ENCODE measurements at places on chromosomes 2 and 18.

DNA sequence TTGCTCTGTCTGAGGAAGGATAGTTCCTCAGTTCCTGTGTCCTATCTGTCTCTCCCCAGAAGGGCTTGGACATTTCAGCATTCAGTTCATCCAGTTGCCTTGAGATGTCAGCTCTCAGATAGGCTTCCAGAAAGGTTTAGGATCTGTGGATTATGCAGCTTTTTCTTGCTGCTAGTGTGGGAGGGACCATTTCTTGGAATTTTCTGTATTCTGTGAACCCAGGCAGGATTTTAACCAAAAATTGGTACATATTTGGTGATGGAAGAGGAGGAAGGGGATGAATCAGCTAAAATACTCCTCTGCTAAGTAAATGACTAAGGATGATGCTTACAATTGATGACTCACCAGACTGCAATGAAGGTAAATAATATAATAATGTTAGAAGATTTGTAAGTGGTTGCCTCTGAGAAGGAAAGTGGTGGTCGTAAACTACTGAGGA is 58.6 kb upstream of the DOCK10 start:
- peak; percentile 92 for DNase-seq

- peak; percentile 20 for DNase-seq
Measured at GRCh38 chr2:154692927-154693326, 5.6 kb upstream of the KCNJ3 start.

DNA sequence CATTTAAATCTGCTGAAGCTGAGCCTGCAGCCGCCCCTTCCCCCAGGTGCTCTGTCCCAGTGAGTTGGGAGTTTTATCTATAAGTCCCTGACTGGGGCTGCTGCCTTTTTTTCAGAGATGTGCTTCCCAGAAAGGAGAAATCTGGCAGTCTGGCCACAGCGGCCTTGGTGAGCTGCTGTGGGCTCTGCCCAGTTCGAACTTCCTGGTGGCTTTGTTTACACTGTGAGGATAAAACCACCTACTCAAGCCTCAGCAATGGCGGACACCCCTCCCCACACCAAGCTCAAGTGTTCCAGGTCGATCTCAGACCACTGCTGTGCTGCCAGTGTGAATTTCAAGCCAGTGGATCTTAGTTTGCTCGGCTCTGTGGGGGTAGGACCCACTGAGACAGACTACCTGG is 97.3 kb downstream of the ACAA2 start:
- no peak for DNase-seq

GRCh38 chr2:60439219-60439974 is 114.1 kb downstream of the BCL11A start:
- DNase-seq, result peak; percentile 10

GRCh38 chr2:17036361-17036760 is 370.7 kb upstream of the CYRIA start:
- no peak for DNase-seq

GRCh38 chr2:26352892-26353291 is 6.3 kb upstream of the ADGRF3 start:
- DNase-seq, result no peak

DNA sequence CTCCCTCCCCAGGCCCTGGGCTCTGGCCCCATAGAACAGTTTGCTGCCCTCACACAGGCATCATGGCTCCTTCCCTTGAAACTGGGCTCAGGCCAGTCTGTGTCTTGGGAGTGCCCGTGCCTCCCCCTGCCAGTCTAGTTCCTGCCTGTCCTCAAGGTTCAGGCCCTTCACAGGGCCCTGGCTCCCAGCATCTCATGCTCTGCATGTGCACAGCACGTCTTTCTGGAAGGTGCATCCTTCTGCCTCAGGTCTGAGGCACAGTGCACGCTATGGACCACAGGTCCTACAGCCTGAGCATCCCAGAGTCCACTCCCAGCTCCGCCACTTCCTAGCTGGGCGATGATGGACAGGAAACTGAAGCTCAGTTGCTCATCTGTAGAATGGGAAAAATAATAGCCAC is 35.6 kb upstream of the FOSL2 start:
- DNase-seq, result no peak

DNA sequence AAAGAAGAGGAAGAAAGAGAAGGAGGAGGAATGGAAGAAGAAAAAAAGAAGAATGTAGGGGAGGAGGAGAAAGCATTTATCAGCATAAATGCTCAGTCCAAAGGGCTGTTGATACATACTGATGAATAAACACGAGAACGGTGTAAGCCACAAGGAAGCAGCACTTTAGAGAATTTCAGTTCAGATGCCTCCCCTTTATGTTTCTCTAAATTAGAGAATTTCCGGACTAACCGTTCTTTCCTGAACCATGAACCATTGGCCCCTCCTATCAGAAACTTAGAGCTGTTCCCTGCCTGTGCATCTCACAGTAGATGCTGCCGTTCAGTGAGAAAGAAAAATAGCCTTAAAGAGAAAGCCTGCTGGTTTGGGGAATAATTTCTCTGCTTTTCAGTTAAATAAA is 49.2 kb upstream of the TUBA3D start:
- DNase-seq, result no peak

- DNase-seq, result peak; percentile 81
Measured at GRCh38 chr2:42969231-42970150, 177.1 kb upstream of the HAAO start.

DNA sequence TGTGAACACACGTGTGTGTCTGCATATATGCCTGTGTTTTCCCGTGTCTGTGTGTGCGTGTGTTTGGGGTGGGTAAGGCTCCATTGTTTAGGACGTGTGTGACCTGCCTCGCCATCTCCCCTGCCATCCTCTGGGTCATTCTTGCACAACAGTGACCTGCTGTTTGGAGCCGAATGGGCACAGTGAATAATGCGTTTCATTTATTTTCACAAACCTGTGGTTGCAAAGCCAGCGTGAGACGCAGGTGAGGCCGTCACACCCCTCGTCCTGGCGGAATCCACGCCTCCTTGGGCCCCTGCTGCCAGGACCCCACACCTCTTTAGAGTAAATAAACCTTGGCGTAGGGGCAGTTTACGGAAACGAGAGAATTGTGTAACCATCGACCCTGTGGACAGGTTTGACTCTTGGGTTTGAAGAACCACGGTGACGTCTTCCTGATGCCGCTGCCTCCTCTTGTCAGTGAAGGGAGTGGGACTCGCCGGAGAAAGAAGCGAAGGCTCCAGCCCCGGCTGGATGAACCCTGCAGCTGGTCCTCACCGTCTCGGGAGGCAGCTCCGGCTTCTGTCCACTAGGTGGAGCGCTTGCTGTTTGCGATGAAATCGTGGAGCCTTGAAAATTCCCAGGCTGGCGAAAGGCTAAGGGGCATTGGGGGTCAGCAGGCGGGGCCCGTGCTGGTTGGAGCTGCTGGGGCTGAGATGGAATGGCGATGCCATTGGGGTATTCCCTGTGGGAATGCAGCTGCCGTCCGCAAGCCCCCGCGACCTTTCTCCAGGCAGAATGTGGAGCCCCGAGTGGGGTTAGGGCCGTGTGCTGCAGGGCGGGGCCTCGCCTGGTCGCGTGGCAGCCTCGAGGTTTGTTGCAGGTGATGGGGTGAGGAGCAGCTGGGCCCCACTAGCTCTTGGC is 81.1 kb downstream of the RTP5 start:
- DNase-seq, result peak; percentile 69

DNA sequence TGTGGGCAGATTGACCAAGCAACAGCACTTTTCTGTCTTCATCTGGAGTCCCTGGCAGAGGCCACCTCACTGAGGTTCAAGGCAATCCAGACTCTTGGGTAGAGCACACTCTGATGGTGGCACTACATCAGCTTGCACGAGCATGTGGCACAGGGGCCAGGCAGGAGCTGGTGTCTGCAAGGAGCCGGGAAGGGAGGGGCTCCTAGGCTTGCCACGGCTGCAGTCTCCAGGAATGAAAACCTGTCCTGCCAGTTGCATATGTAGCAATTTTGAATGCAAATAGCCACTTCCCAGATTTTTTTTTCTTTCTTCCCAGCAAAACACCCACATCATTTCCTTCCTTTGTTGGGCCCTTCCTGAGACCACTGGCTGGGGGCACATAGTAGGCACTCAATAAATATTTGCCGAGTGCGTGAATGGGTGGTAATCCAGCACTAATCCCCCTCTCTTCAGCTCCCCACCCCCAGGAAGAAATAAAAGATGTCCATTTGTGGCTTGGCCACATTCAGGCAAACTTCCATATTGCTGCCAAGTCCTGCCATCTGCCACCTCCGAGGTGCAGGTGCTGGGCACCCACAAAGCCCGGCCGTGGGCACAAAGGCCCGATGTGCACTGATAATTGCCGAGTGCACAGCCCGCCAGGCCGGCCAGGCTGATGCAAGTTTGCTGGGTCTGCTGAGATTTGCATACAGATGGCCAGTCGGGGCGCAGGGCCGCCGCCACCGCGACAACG is 72.4 kb downstream of the MYCN start:
- no peak for DNase-seq

DNA sequence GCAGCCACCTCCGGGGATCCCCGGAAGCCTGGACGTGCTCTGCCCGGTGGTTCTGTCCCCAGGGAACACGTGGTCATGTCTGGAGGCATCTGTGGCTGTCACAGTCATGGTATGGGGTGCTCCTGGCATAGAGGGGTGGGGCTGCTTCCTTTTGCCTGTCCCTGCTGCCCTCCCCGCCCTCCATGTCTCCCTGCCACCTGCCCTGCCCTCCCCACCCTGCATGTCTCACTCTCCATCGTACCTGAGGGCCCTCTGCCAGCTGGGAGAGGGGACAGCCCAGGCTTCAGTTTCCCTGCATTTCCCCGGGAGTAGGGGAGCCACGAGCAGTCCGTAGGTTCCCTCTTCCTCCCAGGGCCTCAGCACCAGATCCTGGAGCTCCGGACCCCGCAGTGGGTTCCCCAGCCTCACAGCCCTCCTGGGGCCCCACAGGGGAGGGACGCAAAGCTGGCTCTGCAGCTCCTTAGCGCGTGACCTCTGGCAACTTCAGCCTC is 90.0 kb upstream of the CTDP1 start:
- DNase-seq, result no peak

- DNase-seq, result no peak
Measured at GRCh38 chr2:156800065-156800653, 364.0 kb downstream of the GPD2 start.

GRCh38 chr2:60627412-60627811 is 74.0 kb upstream of the BCL11A start:
- no peak for DNase-seq

GRCh38 chr2:196549052-196549451 is 90.5 kb upstream of the CCDC150 start:
- DNase-seq, result no peak

- no peak for DNase-seq
Measured at GRCh38 chr2:60405271-60405919, 148.1 kb downstream of the BCL11A start.

DNA sequence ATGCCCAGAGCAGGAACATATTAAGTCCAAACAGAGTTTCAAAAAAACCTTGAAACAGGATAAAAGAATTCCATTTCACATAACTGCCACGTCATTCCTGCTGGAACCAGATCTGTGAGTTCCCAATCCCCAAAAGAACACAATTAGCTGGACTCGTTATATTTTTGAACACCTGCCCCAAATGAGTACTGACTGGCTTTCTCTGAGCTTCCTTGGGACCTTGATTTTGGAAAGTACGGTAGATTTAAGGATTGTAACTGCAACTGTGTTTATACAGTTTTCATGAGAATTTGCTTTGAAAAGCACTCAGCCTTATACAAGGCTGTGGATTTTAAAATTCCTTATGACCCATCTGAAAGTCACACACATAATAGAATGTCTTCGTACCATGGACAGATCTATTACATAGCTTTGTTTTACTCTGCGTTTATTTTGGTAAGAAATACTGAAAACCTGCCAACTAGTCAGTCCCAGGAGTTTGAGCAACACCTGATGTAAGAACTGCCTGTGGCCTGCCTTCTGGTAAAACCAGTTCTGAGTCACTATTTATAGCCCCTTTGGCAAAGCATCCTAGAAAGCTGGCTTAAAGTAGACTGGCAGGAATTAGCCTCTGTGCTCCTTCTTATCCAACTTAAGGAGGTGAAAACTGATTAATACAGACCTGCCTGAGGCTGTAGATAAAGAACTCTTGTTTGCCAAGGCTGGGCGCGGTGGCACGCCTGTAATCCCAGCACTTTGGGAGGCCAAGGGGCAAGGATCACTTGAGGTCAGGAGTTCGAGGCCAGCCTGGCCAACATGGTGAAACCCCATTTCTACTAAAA is 48.1 kb downstream of the MERTK start:
- DNase-seq, result peak; percentile 92

GRCh38 chr18:11651899-11652298 is 37.2 kb upstream of the GNAL start:
- no peak for DNase-seq

DNA sequence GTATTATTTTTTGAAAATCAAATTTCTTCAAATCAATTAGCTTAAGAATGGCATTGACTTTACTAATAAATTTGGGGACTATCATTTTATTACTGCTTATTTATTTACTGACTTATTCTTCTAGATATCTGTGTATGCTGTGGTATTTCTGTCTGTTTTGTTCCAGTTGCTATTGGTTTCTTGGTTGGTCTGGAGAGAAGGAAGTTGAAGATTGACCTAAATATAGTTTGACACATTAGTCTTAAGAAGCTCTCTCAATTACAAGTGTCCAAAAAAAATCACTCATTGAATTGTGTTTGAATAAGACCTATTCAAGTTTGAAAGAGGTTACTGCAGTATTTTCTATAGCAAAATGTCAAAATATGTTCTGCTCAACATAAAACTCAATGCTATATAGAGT is 153.3 kb upstream of the KYNU start:
- no peak for DNase-seq

GRCh38 chr2:55993685-55994084 is 70.1 kb upstream of the EFEMP1 start:
- DNase-seq, result peak; percentile 45

- DNase-seq, result no peak
Measured at GRCh38 chr18:11037533-11038240, 111.7 kb downstream of the PIEZO2 start.

- DNase-seq, result no peak
Measured at GRCh38 chr2:185338104-185338503, 400.5 kb upstream of the FSIP2 start.

GRCh38 chr2:18439716-18440115 is 120.7 kb downstream of the RDH14 start:
- DNase-seq, result no peak

- no peak for DNase-seq
Measured at GRCh38 chr2:237675316-237675715, 47.9 kb downstream of the LRRFIP1 start.

GRCh38 chr2:71952572-71953188 is 195.0 kb downstream of the CYP26B1 start:
- no peak for DNase-seq

GRCh38 chr2:75920859-75921551 is 210.3 kb upstream of the GCFC2 start:
- no peak for DNase-seq

- DNase-seq, result no peak
Measured at GRCh38 chr2:2692599-2693389, 361.7 kb upstream of the MYT1L start.

All from fibroblast of pulmonary artery (primary cell).